ENCODE measurements at places on chromosomes 11 and 22.
A peak's percentile ranks its signal among the peaks of the same experiment; 100 is the strongest.

DNA sequence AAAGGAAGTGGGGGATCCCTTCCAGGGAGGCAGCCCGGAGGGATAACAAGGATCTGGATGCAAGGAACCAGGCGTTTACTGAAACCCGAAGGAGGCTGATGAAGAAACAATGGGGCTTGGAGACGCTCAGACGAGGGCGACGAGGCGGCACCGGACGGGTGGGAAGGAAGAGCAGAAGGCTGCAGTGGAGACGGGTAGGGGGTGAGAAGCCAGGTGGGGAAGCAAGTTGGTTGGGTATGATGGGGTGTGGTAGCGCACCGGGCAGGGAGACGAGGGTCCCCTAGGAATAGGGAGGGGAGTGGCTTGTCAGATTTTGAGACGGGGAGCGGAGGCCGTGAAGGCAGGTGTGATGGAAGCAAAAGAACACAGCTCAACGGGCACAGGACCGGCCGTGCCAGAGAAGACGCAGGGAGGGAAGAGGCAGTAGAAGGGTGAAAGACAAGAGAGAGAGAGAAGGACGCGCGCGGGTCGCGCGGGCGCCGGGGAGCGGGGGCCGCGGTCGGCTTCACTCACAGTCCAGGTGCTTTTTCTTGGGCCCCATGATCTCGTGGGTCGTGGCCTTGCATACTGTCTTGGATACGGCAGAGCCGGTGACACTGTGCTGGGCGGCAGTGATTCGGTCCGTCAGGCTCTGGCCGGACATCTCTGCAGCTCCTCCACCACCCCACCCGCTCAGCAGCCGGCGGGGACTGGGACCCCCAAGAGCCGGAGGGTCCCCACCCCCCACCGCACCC, 579 bp downstream of the PICALM start:
- peak; percentile 90 for DNase-seq

GRCh38 chr11:67636962-67637361, 2.6 kb downstream of the TBX10 start:
- DNase-seq, result no peak

DNA sequence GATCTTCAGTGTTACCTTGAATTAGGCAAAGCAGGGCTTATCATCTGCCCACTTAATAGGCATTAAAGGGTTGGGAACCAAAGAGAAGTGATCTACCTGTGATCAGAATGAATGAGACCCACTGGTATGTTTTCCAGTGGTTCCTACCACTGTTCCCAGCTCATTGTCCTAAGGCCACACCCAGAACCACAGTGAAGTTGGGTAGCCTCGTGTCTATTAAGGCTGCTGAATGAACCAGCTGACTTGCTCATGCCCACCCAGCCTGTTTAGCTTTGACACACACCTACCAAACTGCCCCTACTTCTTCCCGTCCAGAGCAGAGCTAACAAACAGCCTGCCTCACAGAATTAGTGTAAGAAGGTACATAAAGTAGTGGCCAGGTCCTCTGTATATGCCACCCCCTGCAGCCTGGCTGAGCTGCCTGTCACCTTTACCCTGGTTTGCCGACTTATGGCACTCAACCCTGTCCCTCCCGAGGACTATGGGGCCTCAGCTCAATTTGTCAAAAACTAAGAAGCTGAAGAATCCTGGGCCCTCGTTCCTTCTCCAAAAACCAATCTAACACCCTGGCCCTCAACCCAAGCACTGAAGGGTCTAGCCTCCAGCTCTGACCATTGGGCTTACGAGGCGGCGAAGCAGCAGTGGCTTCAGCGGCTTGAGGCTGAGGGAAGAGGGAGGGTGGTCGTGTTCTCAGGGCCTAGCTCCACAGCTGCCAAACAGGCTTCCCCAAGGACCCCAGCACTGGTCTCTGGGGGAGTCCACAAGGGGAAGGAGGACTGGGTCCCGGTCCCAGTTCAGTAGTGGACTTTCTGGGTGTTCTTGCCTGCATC, 9.8 kb downstream of the UCP2 start:
- no peak for DNase-seq

GRCh38 chr22:27438271-27438980, 363.1 kb downstream of the MN1 start:
- DNase-seq, result no peak

DNA sequence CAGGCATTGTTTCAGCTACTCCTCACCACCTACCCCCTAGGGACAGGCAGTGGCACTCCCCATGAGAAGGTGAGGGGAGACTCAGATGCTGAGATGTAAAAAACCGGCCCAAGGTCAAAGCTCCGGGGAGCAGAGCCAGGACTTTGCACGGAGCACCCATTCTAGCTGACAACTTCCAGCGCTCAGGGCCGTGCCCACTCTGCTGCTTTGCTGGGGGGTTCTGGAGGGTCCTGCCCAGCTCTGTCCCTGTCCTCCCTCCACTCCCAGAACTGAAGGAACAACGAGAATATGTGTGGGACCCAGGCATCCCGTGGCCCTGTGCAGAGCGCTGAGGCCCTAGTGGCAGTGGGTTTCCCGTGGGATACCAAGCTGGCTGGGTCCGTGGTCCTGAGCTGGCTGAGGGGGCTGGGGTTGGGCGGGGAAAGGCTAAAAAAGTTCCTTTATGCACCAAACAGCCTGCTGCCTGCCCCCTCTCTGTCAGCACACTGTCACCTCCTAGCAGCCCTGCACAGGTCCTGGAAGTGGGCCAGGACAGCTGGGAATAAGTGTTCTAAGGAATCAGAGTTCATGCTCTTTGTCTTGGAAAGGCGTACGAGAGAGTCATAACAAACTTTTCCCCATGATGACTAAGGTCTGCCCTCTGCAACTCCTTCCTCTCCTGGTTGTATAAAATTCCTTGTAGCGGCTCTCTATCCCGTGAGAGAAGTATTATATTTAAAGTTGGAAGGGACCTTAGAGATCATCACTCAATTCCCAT, 1.9 kb downstream of the MS4A10 start:
- no peak for DNase-seq

- DNase-seq, result no peak
Observed at GRCh38 chr11:128735935-128736605, 42.2 kb downstream of the FLI1 start.

DNA sequence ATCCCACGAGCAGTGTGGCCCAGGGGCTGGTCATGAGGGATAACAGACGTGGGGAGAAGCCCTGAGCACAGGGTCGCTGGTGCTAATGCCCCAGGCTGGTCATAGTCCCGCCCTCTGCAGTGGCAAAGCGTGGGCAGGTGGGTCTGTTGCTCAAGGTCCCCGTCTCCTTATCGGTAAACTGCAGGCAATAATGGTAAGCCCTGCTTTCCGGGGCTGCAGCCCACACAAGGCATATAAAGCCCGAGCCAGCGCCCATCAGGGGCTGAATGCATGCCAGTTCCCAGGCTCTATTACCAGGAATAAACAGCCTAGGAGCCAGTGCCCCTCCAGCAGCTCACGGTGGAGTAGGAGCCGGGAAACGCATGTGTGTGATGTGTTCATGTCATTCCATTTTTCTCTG, 261.0 kb downstream of the BRD1 start:
- DNase-seq, result peak; percentile 88

DNA sequence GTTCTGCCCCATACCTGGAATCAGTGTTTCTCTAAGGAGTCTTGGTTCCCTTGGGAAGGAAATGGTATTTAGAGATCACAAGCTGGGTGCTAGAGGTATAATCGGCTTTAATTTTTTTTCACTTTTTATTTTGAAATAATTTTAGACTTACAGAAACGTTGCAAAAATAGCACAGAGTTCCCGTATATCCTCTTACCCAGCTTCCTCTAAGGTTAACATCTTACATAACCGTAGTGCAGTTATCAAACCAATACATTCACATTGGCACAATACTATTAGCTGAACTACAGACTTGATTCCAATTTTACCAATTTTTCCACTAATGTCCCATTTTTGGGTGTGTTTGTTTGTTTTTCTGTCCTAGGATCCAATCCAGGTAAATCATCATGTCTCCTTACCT, 63.8 kb downstream of the RBX1 start:
- DNase-seq, result no peak

DNA sequence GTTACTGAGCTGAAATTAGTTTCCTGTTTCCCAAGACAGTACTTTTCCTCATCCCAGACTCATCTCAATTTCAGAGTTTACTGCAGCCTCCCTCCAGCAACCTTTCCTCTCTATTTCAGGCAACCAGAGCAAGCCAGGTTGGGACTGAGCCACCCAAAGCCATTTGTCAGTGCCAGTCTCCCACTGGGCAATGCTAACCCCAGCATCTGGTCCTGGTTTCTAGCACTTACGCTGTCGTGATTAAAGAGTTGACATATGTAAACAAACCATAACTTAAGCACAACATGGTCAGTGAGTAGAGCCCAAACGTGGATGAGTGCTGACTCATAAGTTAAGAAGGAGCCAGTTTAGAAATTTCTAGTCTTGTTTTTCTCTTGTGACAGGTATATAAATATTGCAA, 119.6 kb upstream of the BLID start:
- DNase-seq, result no peak

DNA sequence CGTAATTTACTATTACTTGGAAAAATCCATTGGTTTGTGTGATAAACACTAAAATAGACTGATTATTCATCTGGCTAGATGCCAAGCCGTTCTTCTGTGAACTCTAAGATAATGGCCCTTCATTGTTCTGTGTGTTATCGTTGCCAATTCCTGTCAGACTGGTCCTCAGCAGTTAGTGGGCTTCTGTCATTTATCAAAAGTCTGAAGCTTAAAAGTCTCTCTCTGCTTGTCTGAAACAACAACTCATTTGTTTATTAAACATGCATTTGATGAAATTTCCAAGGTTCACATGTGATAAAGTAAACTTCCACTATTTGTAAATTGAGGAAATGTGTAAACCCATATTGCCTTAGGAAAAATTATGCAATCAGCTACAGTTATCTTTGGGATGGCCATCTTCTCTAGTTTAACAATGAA, 21.1 kb upstream of the RDX start:
- no peak for DNase-seq

GRCh38 chr22:42978453-42979103, 36.4 kb downstream of the PACSIN2 start:
- DNase-seq, result no peak

DNA sequence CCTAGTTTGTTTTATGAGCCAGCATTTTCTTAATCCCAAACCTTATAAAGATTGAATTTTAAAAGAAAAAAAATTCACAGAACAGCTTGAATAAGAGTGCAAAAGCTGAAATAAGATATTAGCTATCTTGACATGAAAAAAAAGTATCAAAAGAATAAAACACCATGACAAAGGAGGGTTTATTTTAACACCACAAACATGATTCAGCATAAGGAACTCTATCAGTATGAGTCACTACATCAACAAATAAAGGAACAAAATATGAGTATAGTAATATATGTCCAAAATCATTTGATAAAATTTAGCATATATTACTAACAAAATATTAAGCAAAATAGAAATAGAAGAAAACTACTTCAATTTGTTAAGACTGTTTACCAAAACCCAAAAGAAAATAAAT, 9.6 kb upstream of the LMO1 start:
- no peak for DNase-seq
